Heart left ventricle (tissue), 16 donors: ENCODE measurements at places on chromosomes 11 and 22. TPM values are rescaled to one million over a fixed set of nuclear protein-coding genes. Genes with fewer than 3 reads are reported as not detected.

The OR5A1 gene
- not detected for total RNA-seq

The CCDC116 gene
- total RNA-seq: not detected

The SEC14L6 gene
- 2.8 TPM for total RNA-seq

The CSF2RB gene
- 1.5 TPM for total RNA-seq

The MIOX gene
- total RNA-seq: not detected

The MAPK12 gene
- 15.7 TPM for total RNA-seq

The PCSK7 gene
- total RNA-seq: 26.2 TPM

The MMP27 gene
- not detected for total RNA-seq

The IRAG1 gene
- total RNA-seq: 4.4 TPM

The PGR gene
- 12.9 TPM for total RNA-seq

The SC5D gene
- total RNA-seq: 18.3 TPM

The ANO5 gene
- total RNA-seq: 86.8 TPM

The CD44 gene
- 210 TPM for total RNA-seq

The CRY2 gene
- 72.7 TPM for total RNA-seq

The TMEM126A gene
- 62.9 TPM for total RNA-seq

The FDXACB1 gene
- total RNA-seq: 2.0 TPM

GRCh38 chr11:11848891-11849746 is 7.3 kb downstream of the USP47 start:
- peak; percentile 53 for DNase-seq

DNA sequence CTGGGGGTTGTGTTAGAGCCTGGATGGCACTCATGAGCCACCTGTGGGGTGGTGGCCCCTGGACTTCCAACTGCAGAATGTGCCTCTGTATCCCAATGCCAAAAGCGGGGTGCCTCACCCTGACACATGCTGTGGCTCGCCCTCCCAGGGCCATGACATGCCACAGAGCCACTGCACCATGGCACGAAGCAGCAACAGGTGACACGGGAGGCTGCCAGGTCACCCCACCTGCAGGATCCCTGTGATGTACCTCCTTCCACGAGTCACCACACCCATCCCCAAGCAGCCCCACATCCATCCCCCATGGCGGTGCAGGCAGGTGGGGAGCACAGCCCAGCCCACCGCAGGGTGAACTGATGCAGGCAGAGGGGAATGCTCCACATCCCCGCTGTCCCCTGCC is 14.8 kb downstream of the NECTIN1 start:
- DNase-seq: no peak

DNA sequence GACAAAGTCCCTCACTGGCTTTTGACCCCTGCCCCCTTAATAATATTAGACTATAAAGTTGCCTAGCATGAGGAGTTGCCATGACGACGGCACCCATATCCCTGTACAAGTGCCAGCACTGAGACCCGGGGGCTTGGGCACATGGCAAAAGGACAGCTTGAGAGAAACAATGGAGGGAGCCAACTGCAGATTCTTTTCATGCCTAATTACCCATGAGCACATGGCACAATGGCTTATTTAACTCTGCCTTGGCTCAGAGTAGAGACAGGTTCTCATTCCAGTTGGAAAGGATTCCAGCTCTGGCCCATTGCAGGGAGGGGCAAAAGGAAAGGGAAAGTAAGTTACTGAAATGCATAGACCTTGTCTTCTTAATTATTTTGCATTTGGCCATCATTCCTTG is 261.2 kb upstream of the UBASH3B start:
- DNase-seq: no peak

DNA sequence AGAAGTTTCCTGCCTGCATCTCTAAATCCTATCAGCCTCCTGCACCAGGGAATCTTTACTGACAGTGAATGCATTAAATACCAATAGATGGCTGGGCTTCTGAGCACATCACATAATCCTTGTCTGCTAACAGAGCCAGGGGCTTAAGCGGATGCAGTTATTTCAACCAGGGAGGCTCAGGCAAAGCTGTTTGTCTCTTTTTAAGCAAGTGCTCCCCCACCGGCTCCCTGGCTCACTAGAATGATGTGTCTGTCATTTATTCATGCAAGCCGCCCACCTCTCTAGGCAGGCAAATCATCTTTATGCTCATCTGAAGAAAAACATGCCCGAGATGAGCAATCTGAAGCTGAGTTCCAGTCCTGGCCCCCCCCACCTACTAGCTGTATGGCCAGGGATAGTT is 182.3 kb downstream of the TENM4 start:
- no peak for DNase-seq

- DNase-seq: no peak
Measured at GRCh38 chr22:41534219-41534618, 10.1 kb downstream of the POLR3H start.

- no peak for DNase-seq
Measured at GRCh38 chr11:88312628-88313027, 24.9 kb downstream of the CTSC start.

- DNase-seq: peak; percentile 81
Measured at GRCh38 chr11:120612513-120613263, 101.1 kb downstream of the GRIK4 start.

GRCh38 chr22:36741204-36741793 is 34.6 kb downstream of the IFT27 start:
- no peak for DNase-seq

GRCh38 chr11:96306600-96306932 is 36.4 kb downstream of the MAML2 start:
- no peak for DNase-seq

DNA sequence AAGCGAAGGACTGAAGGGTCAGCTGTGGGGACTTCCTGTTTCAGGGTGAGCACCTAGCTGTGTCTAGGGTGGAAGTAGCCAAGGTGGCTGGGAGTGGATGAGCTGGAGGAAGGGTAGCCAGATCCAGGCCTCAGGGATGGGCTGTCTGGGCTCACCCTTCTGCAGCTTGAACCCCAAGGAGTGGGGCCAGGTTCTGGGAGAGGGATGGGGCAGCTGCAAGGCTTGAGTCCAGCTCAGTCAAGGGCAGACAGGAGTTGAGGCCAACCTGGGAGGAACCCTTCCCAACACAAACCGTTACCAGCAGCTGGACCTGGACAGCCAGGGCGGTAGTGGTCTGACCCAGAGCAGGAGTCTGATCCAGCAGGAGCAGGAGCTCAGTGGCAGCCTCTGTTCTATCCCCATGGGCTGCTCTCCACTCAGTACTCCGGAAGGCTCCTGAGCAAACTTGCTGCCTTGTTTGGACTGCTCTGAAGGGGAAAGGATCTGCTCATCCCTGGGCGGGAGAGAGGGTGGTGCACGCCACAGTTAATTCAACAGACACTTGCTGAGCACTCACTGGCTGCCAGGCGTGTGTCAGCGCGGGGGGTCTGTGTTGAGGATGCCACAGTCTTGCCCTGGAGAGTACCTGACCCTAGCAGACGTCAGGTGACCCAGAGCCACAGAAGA is 53.8 kb upstream of the THY1 start:
- no peak for DNase-seq

DNA sequence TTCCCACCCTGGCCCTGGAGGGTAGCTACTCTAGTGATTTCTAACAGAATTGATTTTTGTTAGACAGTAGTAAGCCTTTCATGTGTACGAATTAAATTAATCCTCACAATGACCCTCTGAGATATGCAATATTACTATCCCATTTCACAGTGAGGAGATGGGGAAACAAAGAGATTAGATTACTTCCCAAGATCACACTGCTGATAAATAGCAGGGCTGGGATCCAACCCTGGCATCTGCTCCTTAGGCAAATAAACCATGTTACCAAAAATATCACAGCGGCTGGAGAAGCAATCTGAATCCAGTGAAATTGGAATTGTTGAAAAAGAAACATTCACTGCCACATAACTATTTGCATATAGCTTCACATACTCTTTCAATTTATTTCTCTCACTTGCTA is 12.8 kb upstream of the CAVIN3 start:
- no peak for DNase-seq

- DNase-seq: no peak
Measured at GRCh38 chr22:38879108-38879729, 7.2 kb upstream of the CBX6 start.

DNA sequence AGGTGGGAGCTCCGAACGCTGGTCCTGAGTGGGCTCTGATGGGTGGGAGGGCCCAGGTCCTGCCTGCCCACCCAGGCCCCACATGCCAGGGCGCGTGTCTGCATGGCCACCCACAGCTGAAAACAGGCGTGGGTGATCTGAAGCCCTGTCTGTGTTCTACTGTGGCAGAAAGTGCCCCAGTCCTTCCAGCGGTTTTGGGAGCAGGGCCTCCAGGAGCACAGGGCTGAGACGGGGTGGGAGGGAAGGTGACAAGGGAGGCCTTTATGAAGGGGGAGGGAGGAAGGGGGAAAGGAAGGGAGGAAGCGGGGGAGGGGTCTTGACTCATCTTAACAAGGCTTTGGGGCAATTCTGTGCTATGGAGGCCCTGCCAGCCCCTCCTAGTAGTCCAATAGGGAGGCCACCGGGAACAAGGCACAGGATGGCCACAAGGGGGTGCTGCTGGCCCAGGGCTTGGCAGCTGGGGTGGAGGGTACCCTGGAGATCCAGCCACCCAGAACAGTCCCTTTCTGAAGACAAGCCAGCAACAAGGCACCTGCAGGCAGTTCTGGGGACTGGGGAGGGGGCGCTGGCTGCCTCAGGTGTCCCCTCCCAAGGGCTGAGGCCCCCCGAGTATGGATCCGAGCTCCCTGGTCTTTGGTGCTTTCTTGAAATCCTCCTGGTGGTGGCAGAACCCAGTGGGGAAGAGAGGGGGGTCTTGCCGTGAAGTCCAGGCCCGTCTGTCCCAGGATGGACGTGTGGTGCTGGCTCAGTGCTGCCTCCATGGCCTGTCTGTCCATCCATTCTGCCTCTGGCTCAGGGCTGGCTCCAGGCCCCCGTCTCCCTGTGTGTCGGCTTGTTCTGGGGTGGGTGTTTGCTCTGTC is 6.3 kb upstream of the FADS3 start:
- DNase-seq: peak; percentile 71

- no peak for DNase-seq
Measured at GRCh38 chr11:30002157-30002785, 14.6 kb downstream of the KCNA4 start.

DNA sequence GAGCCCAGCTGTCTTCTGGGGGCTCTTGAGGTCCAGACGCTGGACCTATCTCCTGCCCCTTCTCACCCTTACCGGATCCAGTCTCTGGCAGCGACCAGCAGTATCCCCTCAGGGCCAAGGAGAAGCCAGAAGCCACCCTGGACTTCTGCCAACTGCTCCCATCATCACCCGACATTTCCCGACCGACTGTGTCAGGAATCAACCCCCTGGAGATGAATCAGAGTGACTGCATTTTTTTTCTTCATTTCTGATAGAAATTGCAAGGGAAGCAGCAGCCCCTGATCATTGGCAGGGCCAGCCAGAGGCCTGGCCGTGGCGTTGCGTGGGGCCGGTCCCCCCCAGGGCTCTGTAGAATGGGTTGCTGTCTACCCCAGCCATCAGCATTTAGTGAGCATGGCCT is 5.2 kb upstream of the LIF start:
- no peak for DNase-seq

GRCh38 chr11:36388951-36389350 is 92.9 kb downstream of the PRR5L start:
- no peak for DNase-seq

DNA sequence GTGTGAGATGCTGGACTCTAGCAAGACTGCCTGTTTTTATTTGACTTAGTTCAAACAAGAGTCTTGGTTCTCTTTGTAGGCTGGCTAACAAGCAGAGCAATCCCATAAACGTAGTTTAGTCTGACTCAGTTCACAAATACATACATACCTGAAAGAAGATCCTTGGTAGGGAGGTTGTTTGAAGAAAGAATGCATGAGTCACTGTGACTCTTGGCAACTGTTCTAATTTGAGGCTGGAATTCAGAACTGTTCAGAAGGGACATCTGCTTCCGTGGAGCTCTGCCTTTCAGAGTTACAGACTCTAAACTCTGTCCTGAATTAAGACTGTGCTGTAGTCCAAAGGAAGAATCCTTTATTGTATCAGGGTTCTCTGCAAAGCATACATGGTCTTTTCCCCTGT is 32.2 kb downstream of the C2CD3 start:
- DNase-seq: no peak

DNA sequence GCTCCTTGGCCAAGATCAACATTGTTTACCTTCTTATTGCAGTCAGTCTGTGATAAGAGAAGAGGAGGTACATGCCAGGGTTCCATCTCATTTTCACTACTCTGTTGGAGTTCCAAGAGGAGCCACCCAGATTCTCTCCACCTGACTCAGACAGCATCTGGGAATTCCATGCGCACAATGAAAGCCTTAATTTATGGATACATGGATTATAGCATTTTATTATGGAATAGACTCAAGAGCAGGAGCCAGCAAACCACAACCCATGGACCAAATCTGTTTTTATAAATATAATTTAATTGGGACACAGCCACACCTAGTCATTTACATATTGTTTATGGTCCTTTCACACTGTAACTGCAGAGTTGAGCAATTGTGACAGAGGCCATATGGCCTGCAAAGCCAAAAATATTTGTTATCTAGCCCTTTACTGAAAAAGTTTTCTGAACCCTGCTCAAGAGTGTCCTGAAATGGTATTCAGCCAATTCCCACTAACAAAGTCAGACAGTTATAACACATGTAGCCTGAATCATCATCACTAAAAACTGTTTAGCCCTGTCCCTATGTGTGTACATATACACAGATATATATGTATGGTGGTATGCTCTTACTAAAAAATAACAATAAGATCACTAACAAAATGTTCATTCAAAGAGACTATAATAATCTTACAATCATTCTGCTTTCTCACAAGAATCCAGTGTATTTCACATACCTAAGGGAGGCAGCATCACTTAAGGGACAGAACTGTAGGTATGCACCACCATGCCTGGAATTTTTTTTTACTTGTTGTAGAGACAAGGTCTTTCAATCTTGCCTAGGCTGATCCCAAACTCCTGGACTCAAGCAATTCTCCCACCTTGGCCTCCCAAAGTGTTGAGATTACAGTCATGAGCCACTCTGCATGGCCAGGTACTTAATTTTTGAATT is 104.5 kb upstream of the TEAD1 start:
- DNase-seq: no peak

GRCh38 chr11:37525336-37525735 is 927.3 kb upstream of the RAG2 start:
- DNase-seq: no peak

GRCh38 chr11:46491661-46492330 is 100.2 kb upstream of the CHRM4 start:
- DNase-seq: no peak

DNA sequence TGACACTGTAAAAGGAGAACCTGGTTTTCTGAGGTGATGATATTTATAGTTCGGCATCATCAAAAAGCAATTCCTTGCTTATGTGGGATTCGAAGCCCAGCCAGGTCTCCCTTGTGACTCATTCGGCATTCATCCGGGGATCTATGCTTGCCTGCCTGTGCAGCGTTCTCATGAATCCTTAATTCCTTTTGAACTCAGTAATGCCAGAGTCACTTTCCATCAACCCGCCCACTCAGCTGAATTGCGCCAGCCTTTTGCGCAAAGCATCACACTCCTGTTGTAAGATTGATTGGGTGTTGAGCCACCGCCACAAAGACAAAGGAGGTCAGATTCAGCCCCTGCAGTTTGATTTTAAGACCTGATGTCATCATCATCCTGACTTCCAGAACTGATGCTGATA is 128.6 kb downstream of the SLC17A6 start:
- DNase-seq: peak; percentile 17

DNA sequence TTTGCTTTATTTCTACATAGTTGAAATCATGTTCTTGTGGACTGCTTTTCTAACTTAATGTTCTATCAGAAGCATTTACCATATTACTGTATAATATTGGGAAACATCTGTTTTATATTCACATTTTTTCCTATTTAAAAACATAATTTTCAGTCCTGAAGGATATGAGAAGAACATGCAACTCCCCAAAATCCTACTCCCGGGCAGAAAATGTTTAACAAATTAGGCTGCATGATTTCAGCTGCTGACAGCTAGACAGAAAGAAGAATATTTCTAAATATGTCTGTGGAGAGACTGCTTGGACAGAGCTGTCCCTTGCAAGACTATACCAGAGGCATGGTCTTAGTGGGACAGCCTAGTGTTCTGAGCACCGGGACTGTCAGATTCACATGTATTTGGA is 15.7 kb upstream of the AMPD3 start:
- DNase-seq: no peak
